Ovary (tissue), 10 donors: ENCODE measurements at places on chromosomes 1 and 21. TPM values are rescaled to one million over a fixed set of nuclear protein-coding genes. Genes with fewer than 3 reads are reported as not detected.

Gene LAD1
- total RNA-seq, result 9.8 TPM

Gene FAF1
- total RNA-seq, result 57.1 TPM

DNA sequence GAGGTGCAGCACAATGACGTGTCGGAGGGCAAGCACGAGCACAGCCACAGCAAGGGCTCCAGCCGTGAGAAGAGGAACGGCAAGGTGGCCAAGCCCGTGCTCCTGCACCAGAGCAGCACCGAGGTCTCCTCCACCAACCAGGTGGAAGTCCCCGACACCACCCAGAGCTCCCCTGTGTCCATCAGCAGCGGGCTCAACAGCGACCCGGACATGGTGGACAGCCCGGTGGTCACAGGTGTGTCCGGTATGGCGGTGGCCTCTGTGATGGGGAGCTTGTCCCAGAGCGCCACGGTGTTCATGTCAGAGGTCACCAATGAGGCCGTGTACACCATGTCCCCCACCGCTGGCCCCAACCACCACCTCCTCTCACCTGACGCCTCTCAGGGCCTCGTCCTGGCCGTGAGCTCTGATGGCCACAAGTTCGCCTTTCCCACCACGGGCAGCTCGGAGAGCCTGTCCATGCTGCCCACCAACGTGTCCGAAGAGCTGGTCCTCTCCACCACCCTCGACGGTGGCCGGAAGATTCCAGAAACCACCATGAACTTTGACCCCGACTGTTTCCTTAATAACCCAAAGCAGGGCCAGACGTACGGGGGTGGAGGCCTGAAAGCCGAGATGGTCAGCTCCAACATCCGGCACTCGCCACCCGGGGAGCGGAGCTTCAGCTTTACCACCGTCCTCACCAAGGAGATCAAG, 107.5 kb upstream of the VAMP3 start:
- DNase-seq, result no peak

DNA sequence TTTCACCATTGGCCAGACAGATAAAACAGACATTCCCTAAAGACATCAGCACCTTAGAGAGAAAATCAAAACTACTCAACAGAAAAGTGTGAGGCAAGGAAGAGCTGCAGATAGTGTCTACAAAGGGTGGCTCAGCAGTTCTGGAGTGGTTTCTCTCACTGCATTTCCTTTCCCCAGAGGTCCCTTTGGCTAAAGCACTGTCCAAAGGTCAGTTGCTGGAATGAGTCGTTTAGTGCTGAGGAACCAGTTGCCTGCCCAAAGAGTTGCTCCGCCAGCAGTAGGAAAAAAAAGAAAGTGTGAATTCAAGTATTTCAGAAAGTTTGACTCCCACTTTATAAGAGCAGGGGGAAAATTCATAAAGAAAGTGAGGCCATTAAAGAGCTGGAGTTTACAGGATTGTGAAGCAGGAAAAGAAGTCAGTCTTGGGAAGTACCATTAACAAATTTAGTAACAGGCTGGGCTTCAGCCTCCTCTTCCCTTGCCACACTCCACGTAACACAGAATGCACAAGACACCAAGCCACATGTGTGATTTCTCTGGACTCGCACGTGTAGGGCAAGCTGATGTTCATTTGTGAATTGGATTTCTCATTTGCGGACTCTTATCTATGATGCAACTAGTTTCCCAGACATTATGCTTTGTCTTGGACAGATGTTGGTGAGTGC, 122.2 kb downstream of the RUNX1 start:
- DNase-seq, result no peak

- DNase-seq, result no peak
Observed at GRCh38 chr1:186059311-186059710, 315.7 kb downstream of the TPR start.

DNA sequence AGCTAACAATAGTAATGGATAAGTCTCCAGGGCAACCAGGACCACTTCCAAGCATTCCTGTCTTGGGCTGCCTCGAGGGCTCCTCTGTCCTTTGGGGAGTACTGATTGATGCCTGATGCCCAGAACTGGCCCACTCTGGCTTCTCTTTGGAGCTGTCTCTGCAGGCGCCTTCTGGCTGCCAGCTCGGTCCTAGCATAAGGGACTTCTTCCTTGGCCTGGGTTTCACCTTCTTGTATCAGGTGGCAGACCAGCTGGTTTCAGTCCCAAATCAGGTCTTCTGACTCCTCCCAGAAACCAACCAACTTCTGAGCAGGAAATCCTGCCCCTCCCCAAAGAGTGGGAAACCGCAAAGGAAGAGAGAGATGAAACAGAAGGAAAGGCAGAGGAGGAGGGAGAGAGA, 10.6 kb downstream of the G0S2 start:
- no peak for DNase-seq

- DNase-seq, result no peak
Observed at GRCh38 chr1:36880155-36881067, 153.9 kb downstream of the GRIK3 start.

DNA sequence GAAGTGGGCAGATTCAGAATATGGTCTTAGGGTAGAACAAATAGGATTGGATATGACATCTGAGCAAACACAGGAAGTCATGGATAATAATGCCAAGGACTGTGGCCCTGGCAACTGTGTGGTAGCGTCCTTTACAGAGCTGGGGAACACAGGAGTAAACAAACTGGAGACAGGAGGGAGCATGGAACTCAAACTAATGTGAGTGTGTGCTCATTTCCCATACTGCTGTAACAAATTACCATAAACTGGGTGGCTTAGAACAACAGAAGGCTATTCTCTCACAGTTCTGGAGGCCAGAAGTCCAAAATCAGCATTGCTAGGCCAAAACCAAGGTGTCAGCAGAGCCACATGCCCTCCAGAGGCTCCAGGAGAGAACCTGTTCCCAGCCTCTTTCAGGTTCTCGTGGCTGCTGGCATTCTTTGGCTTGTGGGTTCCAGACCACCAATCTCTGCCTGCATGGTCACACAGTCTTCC, 106.4 kb downstream of the TGFBR3 start:
- no peak for DNase-seq
